ENCODE measurements at places on chromosomes 12 and 14. TPM values are rescaled to one million over a fixed set of nuclear protein-coding genes. Genes with fewer than 3 reads are reported as not detected.

FERMT2 gene
- 364 TPM for total RNA-seq

COCH gene
- total RNA-seq, result 0.87 TPM

DPPA3 gene
- not detected for total RNA-seq

- no peak for DNase-seq
These were observed 97.1 kb downstream of the TNFAIP2 start for GRCh38 chr14:103220134-103220981.

DNA sequence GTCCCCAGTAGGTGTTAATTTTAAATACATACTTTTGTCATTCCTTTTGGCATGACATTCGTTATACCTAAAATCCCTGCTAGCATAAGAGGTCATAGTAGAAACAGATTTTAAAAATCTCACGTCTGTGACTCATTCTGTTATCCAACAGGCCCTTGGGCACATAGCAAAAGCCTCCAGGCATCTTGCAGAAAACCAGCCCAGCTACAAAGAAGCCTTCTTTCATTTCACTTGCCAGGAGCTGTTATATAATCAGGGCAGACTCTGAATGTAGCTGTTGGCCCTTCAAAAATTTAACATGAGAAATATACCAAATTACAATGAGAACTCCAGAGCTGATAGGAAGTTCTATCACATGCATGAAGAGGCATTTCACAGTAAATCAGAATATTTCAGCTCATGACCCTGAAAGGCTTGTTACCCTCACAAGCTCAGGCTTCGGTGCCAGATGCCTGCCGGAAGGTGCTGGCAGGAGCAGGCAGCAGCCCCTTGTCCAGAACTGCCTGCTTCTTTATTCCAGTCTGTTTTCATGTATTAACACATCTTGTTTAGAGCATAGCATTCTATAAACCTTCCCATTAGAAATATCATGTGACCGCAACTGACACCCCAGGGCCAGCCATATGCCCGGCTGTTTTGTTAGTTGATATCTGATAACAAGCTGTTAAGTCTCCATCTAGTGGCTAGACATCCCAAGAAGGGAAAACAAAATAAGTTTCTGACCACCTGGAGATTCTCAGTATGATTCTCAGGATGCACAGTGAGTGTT, 17.8 kb downstream of the E2F7 start:
- DNase-seq, result no peak
